ENCODE measurements at places on chromosomes 2 and 18. TPM values are rescaled to one million over a fixed set of nuclear protein-coding genes. Genes with fewer than 3 reads are reported as not detected.

Gene METTL5
- 115 TPM for total RNA-seq

Gene RAD51AP2
- total RNA-seq = not detected

Gene CDKL4
- 0.22 TPM for total RNA-seq

DNA sequence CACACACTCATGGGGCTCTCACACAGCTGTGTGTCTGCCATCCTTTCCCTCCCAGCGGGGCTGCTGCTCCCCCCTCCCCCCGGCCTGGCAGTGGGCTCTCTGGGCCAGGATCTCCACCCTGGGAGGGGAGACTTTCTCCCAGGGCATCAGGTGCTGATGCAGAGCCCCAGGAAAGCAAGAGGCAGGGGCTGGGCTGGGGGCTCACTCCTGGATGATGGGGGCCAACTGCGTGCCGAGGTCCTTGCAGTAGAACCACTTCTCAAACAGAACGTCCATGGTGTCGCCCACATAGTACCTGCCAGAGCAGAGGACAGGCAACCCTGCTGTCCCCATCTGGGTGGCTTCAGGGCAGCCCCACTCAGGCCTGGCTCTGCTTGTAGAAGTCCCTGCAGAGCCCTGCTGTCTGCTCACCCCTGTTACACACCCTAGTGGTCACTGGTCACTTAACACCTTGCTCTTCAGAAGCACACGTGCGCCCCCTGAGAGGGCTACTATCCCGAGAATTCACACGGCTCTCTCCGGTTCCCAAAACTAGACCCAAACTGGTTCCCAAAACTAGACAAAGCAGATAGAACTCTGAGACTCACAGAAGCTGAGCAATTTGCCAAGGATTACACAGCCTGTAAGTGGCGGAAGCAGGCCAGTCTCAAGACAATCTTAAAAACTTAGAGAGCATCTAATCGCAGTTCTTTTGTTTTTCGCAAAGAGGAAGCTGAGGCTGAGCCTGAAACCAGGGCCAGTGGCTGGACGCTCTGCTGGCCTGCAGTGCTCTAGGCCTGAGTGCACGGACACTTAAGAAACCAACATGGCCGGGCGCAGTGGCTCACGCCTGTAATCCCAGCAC lies 6.6 kb upstream of the OXER1 start:
- H3K36me3 ChIP-seq = no peaks in the 10 kb centered on the region
- peaks cover 7% of the 10 kb centered on the region for H3K4me1 ChIP-seq
- no peak overlapping the region for H3K27ac ChIP-seq
- DNase-seq = no peak

DNA sequence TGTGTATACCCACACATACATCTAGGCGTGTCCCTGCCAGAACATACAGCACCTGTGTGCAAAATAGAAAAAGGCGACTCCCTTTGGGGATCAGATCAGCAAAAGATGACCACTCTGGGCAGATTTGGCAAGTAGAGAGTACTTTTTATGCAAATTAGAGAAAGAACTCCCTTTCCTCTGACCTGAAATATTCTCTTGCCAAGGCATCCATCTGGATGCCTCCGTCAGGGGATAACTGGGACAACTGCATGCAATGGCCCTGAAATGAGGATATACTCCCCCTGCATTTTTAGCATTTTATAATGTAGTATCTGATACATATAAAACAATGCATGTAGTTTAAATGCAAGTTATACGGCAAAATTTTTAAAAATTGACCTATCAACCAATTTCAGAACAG lies 247.7 kb downstream of the ICOS start:
- DNase-seq = no peak
- no peak overlapping the region for H3K27ac ChIP-seq

DNA sequence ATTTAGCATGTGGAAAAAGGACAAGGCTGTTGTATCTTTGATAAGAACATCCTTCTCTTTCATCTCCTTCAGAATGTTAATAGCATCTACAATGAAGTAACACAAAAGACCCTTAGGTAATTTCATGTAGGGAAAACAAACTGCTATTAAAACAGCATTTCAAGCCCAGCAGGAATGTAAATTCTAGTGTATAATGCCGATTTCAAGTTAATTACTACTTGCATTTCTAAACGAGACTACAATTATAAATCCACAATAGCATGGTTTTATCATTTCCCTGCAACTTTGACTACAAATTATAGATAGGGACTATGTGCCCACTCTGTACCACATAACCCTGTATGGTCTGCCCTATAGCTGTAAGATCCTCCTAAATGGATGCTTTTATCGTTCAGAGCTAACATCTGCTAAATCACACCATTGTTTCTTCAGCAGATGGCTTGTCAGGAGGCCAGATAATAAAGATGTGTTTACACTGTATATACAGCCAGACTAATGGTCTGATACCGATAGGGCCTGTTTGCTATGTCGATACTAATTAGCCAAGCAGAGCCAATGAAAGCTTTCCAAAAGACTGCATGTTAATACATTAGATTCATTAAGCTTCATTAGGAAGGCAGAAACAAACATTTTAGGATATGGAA lies 51.9 kb downstream of the LRPPRC start:
- H3K27ac ChIP-seq = no peak overlapping the region
- DNase-seq = no peak

Data from activated naive CD8-positive, alpha-beta T cell treated with anti-CD3 and anti-CD28 coated beads for 36 hours (primary cell).